ENCODE measurements at places on chromosomes 6 and 20.

- DNase-seq, result no peak
These were observed 68.6 kb downstream of the PHF20 start for GRCh38 chr20:35840421-35840820.

GRCh38 chr6:454148-454991 is 62.8 kb downstream of the IRF4 start:
- DNase-seq, result no peak

DNA sequence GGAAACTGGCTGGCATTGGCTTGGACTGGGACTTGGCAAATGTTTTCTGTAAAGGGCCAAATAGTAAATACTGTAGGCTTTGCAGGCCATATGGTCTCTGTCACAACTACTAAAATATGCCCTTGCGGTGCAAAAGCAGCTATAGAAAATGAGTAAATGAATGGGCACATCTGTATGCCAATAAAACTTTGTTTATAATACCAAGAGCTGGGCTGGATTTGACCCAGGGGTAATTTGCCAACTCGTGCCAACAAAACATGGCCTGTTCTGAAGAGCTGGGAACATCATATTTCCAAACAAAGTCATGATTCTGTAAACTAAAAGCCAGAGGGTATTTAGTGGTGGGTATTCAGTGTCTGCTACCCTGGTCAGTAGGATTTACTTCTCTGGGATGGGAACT is 320.1 kb upstream of the SOX4 start:
- DNase-seq, result no peak

GRCh38 chr6:125149256-125150144 is 4.1 kb upstream of the TPD52L1 start:
- DNase-seq, result no peak

DNA sequence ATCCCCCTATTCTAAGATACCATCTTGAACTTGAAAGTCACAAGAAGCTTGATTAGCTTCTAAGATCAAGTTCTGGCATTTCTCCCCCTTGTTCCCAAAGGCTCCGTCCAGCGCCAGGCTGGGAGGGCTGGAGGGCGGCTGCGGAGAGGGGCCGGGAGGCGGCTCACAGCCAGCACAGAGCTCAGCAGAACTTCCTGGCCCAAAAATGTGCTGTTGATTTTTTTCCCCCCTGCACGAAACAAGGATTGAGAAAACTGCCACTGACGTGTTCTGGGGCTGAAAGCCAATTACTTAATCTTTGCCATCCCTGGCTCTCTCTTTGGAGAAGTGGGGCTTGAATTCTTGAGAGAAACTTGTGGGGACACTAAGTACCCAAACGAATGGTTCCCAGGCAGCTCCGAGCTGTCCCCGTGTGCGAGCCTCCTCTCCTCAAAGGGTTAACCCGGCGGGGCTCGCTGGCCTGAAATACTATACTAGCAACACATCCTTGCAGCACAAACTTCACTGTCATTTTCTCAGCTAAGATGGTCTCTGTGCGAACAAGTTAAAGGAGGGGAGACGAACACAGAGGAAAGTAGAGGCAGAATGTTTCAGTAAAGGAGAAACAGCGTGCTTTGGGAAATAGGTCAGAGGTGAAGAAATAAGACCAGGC is 452 bp downstream of the TRAF3IP2 start:
- peak; percentile 83 for DNase-seq

GRCh38 chr20:50558483-50558925 is 48.3 kb downstream of the PTPN1 start:
- no peak for DNase-seq

DNA sequence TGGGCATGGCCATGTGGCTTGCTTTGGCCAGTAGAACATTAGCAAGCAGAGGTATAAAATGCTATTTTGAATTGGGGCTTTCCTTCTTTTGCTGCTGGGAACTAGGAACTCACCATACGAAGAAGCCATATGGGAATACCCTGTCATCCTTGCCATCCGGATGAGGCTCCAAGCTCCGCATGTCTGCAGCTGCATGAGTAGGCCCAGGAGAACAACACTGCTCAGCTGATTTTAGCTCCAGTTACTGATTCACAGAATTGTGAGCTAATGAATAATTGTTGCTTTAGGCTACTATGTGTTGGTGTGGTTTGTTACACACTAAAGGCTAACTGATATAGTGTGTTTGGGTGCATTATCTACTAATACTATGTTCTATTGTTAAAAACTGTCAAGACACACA is 2.7 kb upstream of the PLCB4 start:
- DNase-seq, result no peak

DNA sequence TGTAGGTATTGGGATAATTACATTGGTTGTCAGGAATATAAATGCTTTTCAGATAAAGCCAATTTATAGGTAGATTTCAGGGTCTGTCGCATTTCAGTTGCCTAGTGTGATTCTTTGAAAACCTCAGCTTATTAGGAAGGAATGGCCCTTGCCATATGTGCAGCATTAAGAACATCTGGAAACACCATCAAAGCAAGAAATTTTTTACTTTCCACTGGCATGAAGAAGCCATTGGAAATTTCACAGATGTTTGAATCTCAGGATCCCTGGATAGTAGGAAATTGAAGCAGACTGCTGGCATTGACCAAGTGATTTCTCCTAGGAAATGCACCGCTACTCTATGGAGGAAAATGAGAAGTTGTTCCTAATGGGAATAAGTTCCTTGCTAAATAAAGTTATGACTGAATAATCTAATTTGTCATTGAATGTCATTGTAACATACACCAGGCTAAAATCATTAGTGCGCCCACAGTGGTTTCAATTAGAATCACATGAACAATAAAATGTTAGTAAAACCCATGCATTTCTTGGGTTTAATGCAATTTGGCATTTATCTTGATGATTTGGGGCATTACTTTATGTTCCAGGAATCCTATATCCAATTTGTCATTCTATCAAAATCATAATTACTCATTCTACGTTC is 950.1 kb downstream of the EPHA7 start:
- no peak for DNase-seq

GRCh38 chr6:14354919-14355572 is 237.5 kb downstream of the CD83 start:
- peak; percentile 69 for DNase-seq

- DNase-seq, result no peak
These were observed 8.8 kb upstream of the C20orf144 start for GRCh38 chr20:33653218-33653899.

DNA sequence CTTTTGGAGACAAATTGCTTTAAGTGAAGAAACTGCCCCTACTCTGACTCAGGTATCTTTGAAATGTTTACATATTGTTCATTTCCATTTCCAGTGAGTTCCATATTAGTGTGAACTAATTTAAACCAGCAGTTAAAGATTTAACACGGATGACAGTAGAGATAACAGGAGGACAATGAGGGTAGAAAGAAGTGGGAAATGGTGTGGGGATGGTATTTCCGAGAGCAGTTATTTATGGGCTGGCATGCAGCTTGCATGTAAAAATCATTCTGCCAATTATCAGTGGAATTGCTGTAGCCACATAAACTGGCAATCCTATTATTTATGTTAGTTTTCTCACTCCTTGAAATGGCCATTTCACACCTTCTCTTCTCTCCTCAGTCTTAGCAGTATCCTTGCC is 8.6 kb upstream of the ADGRF5 start:
- no peak for DNase-seq

DNA sequence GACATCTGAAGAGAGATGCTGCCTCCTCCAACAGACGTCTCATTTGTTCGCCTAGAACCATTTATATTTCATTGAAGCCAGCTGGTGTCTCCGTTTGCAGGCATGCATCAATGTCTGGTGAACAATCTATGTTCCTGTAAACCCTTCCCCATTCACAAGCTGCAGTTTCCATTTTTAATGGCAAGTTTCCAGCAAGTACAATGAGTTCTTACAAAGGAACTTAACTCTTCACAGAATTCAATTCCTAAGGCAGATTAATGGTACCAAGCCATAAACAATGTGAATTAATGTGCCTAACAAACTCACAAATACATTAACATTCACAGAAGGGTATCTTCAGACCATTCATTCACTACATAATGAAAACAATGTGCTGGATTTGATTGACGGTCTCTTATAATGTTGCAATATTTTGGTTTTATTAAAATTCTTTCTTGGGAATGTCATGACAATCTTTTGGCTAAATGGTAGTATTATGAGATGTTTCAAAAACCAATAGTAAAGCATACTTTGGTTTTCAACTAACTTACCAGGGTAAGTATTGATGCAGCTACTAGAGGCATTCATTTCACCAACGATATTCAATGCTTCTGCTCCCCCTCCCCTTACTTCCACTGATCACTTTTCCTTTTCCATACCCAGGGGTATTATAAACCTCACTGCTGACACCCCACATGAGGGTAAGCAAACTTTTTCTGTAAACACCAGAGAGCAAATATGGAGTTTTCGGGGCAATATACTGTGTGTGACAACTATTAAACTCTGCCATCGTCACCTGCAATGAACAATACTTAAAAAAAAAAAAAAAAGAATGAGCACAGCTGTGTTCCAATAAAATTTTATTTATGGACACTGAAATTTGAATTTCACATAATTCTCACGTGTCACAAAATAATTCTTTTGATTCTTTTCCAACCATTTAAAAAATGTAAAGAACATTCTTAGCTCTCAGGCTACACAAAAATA is 4.2 kb downstream of the AKIRIN2 start:
- DNase-seq, result no peak

DNA sequence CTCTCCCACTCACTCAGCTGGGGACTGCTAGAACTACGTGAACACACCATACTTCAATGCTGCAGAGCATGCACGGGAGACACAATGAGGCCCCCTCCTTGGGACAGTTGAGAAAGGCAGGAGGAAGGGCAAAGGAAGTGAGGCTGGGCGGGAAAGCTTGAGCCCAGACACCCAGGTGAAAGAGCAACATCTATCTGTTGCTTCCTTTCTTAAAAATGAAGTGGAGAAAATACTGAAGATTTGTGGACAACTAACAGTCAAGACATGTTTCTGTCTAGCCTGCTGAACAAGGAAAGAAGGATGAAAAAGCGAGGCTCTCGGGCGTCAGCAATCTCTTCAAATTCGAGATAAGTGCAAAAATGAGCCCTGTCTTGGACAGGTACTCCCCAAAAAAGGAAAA is 3.0 kb upstream of the NNAT start:
- no peak for DNase-seq

GRCh38 chr20:14334306-14334930 is 3.0 kb downstream of the FLRT3 start:
- DNase-seq, result no peak

GRCh38 chr6:25337431-25337830 is 58.3 kb downstream of the CARMIL1 start:
- DNase-seq, result no peak

DNA sequence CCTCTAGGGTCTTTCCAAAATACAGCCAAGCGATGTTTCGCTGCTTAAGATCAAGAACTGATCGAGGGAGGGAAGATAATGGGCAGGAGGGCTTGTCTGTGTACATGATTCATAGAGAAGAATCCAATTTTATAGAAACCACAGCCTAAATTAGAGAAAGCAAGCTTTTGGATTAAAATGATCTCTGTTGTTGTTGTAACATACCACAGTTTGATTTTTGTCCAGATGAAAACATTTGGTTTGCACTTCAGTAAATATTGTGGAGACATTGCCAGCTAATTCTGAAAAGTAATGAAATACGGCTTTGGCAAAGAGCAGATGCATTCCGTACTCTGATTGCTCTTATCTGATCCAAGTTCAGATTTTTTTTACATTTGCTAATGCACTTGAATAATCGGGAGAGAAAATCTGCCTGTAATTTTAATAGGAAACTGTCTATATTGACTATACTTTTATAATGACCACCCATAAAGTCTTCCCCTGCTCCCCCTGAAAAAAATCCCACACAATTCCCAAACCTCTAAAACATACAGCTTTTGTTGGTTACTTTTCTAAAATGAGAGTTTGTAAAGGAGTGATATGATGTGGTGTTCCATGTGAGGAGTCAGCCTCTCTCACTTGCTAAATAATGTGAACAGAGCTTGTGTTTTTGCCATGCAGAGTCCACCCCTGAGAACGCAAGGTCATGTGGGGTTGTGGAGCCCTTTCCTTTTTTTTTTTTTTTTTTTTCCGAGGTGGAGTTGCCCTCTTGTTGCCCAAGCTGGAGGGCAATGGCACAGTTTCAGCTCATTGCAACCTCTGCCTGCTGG is 199.9 kb downstream of the DTNBP1 start:
- DNase-seq, result no peak

DNA sequence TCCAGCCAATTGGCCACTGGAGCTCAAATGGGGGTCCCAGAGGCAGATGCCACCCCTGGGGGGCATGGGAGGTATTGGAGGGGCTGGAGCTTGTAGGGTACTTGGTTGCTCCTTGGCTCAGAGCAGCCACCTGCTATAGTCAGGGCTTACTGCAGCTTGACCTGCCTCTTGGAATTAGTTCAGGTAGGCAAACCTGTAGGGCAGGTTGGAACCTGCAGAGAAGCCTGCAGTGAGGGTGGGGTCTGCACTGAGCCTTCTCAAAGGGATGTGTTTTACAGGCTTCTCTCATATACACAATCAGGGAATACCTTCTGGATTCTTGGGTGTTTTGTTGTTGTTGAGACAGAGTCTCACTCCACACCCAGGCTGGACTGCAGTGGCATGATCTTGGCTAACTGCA is 94.2 kb upstream of the MYL9 start:
- no peak for DNase-seq

DNA sequence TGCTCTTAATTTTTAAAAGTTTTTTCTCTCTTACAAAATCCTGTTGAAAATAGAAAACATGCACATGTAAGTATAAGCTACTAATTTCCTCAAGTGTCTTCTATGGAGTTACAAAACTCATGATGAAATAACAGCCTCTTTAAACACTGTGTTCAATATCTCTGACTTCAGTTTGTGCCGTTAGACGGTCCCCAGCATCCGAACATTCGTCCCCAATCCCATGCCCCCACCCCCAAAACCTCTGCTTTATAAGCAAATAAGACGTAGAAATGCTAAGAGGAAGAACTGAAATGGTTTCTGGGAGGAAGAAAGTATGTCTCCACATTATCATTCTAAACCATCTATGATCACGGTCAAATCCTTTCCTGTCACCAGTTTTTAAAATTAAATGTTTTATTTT is 31.7 kb upstream of the MYB start:
- DNase-seq, result no peak

DNA sequence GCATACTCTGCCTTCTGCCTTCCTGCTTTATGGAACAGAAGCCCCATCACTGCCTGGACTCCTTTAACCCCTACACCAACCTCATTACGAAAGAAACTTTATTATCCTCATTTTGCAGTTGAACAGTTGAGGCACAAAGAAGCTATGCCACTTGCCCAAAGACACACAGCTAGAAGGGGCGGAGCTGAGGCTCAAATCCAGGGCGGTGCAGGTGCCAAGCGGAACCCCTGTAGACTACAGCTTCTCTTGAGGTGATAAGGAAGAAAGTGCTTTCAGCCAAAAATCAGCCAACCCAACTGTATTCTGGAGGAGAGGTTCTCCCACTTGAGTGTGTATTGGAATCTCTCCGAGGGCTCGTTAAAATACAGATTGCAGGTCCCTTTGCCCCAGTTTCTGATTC is 90.5 kb downstream of the PRND start:
- DNase-seq, result no peak

GRCh38 chr20:35135867-35136586 is 11.1 kb downstream of the EDEM2 start:
- DNase-seq, result peak; percentile 62

DNA sequence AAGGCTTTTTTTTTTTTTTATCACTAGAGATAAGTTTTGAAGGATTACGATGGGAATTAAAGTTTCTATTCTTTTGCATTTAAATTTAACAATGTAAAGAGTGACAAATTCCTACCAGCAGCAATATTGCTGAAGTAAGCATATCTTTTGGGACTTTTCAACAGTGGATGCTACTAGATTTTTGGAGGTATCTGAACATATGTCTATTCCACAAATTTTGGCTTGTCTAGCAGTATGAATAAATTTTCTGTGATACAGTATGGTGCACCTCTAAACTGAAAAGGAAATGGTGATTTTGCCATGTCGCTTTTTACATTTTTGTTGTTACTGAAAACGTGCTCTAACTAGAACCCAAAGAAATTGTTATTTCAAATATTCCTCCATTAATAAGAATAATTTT is 368.3 kb upstream of the MANEA start:
- DNase-seq, result no peak

Measured in psoas muscle (tissue), 8 donors.